ENCODE measurements at places on chromosomes 7 and 10. TPM values are rescaled to one million over a fixed set of nuclear protein-coding genes. Genes with fewer than 3 reads are reported as not detected.

AQP1 gene
- total RNA-seq: 0.82 TPM

CAV1 gene
- total RNA-seq: 1,027 TPM

SPDYE2B gene
- total RNA-seq: not detected

CREB5 gene
- total RNA-seq: 28.7 TPM

SEMA3D gene
- 0.68 TPM for total RNA-seq

PTPRN2 gene
- 13.0 TPM for total RNA-seq

PPP1R9A gene
- 7.0 TPM for total RNA-seq

SYT15 gene
- not detected for total RNA-seq

CAMK2G gene
- total RNA-seq: 28.8 TPM

SFR1 gene
- 8.6 TPM for total RNA-seq

ATP5MK gene
- total RNA-seq: 373 TPM

SLC25A40 gene
- 11.2 TPM for total RNA-seq

ZC3HAV1 gene
- total RNA-seq: 54.7 TPM
